Sigmoid colon (tissue), 7 donors: ENCODE measurements at places on chromosomes 6 and 20. TPM values are rescaled to one million over a fixed set of nuclear protein-coding genes. Genes with fewer than 3 reads are reported as not detected.

DNA sequence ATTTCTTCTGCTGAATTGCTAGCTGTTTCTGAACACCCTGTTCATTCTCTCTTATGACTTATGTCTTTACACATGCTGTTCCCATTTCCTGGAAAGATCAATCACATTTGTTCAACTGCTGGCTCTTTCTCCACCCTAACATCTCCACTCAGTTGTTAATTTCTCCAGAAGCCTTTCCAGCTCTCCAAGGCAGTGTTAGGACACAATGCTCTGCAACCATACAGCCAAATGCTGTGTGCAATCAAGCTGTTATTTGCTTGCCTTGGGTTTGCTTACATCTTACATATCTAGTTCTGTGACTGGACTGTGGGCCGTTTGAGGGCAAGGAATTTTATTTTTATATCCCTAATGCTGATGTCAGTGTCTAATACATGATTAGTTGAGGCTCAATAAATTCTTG lies 24.2 kb upstream of the CITED2 start:
- no peak for DNase-seq

DNA sequence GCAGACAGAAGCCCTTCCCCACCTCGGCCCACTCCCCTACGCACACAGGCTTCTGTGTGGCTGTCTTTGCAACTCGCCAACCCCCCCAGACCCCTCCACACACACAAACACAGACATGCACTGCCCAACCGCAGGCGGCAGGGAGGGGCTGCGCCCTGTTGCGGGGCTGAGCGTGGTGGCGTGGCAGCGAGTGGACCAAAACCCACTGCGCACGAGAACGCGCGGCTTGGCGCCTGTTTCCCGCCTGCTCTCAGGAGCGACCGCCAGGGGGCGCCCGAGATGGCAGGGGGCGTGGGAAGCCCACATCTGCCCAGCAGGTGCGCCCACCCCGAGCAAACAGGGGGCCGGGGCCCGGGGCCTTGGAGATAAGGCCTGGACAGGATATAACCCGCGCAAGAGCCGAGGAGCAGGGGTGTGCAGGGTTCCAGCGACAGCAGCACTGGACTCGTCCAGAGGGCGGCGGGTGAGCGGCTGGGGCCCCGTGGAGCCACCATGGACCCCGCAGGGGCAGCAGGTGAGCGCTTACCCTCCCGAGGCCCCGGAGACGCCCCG lies at the start of gene RBPJL:
RBPJL (plus strand) TSS at position 410 of the 552 bp plus-strand sequence; CDS start at position 493, 83 bp downstream.
- no peak for DNase-seq

DNA sequence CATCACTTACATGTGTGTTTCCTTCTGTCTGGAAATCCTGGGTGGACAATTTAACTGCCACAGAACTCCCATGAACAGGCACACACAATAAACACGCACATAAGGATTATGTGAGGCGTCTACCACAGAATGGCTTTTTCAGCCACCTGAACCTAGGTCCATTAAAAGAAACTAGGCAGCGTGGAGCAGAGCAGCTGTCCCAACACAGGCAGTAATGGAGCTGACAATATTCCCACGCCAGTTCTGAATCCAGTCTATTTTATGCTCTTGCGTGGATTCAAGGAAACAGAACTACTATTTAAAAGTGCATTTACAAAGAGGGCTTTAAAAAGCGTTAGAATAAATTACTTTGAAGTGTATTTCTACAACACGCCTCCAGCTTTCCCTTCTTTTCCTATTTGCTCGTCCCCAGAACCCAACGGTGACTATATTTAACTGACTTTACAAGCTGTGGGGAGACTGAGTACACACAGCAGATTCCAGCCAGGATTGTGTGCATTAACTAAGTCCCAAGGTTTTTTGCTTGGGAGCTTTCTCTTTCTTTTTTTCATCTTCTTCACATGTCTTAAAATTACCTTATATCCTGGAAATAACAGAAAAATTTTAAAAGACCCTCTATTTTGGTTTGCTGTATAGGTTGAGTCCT lies 95.9 kb downstream of the GMDS start:
- DNase-seq, result no peak

DNA sequence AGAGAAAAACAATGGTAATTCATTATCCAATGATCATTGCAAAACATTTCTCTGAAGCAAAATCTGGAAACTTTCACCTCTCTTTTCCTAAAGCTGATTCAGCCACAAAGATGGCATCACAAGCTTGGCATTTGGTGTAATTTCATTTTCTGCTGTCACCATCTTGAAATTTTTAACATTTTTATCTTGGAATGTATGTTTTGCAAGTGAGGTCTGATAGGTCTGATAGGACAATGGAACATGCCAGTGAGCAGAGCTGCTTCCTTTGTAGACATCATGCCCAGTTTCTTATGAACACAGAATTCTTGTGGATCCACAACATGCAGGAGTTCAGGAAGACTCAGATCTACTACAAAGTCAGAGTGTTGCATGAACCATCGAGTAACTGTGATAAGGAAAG lies 969.6 kb downstream of the EYS start:
- DNase-seq, result no peak

DNA sequence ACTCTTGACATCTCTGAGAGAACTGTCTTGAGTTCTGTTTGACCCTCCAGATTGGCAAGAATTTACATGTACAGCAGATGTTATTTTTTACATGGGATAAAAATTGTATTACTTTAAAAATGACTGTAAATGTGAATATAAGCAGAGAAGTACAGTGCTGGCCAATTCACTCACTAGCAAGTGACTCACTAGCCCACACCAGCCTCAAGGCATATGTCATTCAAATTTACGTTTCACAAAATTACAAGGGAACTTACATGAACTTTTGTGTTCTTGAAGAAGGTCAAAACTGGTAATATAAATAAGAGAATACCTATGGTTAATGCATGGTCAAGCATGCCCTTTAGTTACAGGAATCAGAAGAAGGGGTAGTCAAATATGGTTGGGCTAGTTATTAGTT lies 54.0 kb upstream of the HMGCLL1 start:
- no peak for DNase-seq

DNA sequence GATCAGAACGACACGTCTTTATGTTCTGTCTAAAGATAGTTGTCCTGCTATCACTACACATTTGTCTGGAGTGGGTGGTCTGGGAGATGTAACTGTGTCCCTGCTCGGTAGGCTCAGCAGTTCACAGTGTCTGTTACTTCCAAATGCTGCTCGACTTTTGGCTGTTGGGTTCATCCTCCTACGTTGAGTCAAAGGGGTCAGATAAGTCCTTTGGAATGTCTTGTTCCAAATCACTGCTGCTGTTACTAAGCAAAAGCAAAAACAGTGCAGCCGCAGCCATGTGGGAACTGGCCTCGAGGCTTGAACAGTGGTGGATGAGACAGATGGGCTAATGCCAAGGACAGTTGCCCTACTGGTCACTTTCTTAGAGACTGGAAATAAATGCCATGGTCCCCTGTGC lies 272.2 kb upstream of the MAP3K7 start:
- DNase-seq, result no peak

- no peak for DNase-seq
Measured at GRCh38 chr6:25397406-25397805, 118.2 kb downstream of the CARMIL1 start.

DNA sequence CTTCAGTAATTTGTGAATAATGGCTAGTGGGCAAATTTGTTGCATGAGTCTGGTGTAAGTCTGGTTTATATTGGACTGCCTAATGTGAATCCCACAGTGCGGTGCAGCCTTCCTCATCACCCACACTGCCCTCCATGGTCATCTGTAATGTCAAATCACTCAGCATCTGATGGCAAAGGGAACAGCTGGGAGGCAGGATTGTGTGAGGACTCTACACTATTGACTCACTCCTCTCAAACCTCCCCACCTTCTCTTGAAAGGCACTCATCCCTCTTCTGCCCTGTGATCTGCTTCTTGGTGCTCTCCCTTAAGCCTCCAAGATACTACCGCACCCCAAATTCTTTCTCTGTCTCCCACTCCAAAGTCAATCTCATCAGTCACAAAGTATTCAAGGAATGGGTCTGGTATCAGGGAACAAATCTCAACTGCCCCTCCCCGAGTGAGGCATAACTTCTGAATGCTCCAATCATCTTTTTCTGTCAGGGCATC lies 146.0 kb upstream of the BEND6 start:
- DNase-seq, result no peak

DNA sequence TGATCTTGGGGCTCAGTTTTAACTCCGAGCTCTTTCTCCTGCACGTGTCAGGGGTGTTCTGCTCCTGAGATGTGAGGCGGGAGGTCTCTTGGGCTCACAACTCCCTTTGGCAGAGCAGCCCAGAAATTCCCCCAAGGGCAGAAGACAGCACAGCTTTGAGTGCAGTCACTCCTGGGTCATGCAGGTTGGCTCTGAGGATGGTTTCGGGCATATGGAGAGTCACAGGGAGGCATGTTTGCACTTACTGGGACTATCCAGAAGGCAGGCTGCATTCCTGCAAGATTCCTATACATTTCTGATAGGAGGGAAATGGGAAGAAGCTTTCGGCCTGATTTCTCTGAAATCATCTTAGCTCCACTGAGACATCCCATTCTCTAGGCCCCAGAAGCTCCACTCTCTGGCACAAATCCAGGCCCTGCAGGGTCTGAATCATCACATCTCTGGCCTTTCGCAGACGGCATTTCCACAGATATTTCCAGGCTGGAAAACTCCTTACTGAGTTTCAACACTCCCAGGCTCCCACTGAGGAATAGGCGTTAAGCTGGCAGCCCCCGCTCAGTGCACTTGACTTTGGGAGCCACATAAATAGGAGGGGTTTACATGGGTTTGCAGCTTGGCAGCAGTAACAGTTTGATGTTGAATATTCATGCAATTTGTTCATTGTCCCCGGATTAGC lies 39.7 kb downstream of the AGPAT4 start:
- DNase-seq, result peak; percentile 94

- DNase-seq, result no peak
Measured at GRCh38 chr20:62561182-62561581, 81.1 kb upstream of the SLCO4A1 start.

DNA sequence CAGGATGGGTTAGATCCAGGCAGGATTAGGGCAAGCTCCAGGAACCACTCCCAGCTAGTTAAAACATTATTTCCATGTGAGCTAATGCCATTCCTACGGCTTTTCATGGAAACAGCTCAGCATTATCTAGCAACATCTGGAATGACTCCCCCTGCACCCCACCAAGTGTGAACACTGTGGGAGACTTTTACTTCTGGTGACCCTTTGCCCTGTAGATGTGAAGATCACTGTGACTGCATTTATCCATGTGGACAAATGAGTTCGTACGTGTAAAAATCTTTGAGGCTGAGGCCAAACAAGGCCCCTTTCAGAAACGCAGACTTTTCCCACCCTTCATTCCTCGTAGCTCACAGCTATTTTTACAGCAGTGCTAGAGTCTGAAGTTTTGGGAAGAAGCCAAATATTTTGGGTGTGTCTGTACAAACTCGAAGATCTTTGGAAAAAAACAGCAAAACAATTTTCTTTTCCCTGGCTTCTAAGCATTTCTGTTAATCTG lies 221.8 kb upstream of the SOX4 start:
- DNase-seq, result no peak

GRCh38 chr6:44524476-44525227 lies 137.1 kb downstream of the CDC5L start:
- no peak for DNase-seq

DNA sequence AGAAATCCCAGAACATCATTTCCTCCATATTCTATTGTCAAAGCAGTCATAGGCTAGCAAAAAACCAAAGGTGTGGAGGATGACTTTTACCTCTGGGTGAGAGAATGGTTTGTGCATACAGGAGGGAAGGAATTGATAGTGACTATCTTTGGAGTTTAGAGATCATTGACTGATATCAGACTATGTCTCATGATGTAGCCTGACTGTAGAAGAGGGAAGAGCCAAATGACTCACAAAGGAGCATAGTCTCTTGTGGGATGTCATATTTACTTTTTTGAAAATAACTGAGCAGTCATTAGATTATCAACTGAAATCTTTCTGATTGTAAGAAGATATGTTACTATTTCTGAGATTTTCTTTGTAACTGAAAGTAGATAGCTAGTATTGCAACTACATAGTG lies 158.5 kb downstream of the FLRT3 start:
- DNase-seq, result no peak

GRCh38 chr6:111329882-111330633 lies 153.0 kb downstream of the REV3L start:
- DNase-seq, result no peak

DNA sequence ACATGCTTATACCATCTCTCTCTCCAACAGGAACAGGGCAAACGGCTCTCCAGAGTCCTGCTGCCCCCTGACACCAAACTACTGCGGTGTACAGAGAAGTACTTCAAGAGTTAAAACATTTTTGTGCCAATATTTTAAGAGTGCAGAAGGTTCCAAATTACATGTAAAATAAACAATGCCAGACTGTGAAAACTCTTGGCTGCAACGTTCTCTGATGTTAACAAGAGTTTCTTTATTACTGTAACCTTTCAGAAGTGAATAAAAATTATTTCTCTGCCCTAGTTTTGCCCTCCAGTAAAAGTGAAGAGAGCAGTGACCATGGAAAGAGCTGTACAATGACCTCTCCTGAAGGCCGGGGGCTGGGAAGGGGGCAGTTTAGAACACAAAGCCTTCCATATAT lies 41.4 kb upstream of the FAM83C start:
- DNase-seq, result no peak

DNA sequence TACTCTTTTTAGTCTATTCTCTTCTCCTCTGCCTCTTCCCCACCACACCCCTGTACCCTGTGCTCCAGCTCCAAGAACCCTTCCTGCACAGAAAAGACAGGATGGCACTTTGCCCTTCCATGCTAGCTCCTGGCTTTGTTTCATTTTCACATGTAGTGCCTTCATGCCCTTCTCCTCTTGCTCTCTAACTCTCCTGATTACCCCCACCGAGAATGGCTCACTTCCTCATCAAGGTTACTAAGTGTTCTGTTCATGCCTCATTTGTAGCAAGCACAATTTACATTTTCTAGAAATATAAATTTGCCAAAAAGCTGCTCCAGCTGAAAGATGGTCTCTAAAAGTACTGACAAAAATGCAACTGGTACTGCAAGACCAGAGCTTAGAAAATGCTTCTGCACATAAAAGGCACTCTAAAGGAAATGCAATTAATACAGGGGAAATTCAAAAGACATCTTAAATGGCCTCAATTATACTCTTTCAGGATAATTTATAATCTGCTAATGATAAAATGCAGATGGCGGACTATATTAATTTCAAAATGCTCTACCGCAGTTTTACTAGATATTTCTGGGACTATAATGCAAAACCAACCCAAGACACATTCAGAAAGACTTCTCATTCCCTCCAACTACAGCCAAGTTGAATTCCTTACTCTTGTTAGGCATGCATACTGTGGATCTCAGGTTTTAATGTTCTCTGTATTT lies 570.2 kb downstream of the PRKN start:
- no peak for DNase-seq

Gene MAS1
- total RNA-seq, result not detected

Gene PGM3
- total RNA-seq, result 10.4 TPM

Gene TP53TG5
- total RNA-seq, result not detected

Gene LST1
- total RNA-seq, result 12.8 TPM

Gene NNAT
- total RNA-seq, result 82.8 TPM

Gene FARS2
- total RNA-seq, result 11.7 TPM

Gene SPATA25
- total RNA-seq, result 4.3 TPM

Gene GSTA3
- total RNA-seq, result not detected
